ENCODE measurements at places on chromosomes 2 and 18. TPM values are rescaled to one million over a fixed set of nuclear protein-coding genes. Genes with fewer than 3 reads are reported as not detected.

Gene REG3G
- total RNA-seq, result not detected

Gene PTPRN
- 50.5 TPM for total RNA-seq

Gene DOK1
- 40.3 TPM for total RNA-seq

Gene MEP1B
- total RNA-seq, result not detected

Gene POTEF
- not detected for total RNA-seq

Gene SIX2
- not detected for total RNA-seq

Gene LOXL3
- total RNA-seq, result 52.4 TPM

Gene COL4A3
- not detected for total RNA-seq

Gene FER1L5
- not detected for total RNA-seq

Data from GM23248 (cell line).